CD4-positive, alpha-beta T cell treated with Interleukin-10 for 1 hour (primary cell): ENCODE measurements at places on chromosomes 13 and 19.

DNA sequence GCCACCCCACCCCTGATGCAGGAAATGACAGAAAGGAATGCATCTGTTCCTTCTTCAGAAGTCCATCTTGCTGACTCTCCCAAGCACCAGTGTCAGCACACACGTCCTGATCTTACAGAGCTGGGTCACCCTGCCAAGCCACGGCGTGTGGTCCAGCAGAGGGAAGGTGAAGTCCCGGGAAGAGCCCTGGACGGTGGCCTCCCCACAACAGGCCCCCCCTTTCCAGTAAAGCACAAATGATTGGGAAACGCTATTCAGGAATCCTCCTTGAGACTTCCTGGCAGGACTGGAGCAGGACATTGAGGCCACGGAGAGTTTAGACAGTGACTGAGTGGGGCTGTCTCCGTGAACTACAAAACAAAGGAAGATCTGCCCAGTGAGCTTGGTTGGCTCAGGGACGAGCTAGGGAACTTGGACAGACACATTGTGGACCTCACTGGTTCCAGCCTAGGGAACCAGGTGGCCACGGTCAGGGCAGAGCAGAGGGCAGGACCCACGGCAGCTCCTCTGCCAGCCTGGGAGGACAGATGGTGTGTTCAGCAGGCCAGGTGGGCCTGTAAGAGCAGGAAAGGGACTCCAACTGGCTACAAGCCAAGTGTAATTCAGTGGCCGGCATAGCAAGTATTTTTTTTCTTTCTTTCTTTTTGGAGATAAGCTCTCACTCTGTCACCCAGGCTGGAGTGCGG, 41.7 kb downstream of the ELL start:
- no peak for DNase-seq

GRCh38 chr13:101053301-101054093, 362.8 kb downstream of the NALCN start:
- DNase-seq = no peak

DNA sequence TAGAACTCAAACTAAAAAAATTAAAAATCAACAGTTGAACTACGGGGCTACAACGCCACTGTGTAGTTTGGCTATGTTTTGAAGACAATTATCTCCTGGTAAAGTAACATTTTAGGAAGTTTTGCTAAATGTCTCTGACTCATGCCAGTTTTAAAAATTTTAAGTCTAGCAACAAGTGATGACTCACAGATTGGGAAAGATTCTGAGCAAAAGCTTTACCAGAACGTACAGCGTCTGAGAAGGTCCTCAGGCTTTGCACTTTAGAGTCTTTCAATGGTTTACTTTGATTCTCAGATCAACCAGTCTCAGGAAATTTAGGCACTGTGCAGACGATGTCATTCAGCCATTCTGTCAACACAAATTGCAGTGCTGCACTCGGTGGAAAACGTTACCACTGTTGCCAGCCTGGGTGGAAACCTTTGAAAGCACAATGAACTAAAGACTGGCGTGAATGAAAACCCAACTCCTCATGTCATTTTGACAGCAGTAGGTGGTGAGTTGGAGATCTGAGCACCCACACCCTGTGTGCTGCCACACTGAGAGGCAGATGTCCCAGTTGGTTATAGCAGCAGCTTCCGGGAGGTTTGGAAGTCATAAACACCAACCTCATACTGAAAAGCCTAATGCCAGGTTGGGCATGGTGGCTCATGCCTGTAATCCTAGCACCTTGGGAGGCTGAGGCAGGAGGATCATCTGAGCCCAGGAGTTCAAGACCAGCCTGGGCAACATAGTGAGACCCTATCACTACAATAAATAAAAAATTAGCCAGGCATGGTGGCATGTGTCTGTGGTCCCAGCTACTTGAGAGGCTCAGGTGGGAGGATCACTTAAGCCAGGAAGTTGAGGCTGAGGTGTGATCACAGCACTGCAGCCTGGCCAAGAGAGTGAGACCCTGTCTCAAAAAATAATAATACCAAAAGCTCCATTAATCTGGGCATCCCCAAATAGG, 6.3 kb upstream of the WTIP start:
- no peak for DNase-seq

- no peak for DNase-seq
Measured at GRCh38 chr13:99375738-99376080, 68.5 kb upstream of the GPR183 start.

GRCh38 chr19:49677231-49677900, at the start of gene PRMT1:
Gene PRMT1 (plus strand): TSS chr19:49677271. CDS start chr19:49677281, 10 bp downstream.
- DNase-seq = peak; percentile 56

GRCh38 chr19:30224689-30225606, 147.2 kb upstream of the ZNF536 start:
- no peak for DNase-seq

GRCh38 chr19:50415661-50416033, 3.1 kb upstream of the SPIB start:
- DNase-seq = peak; percentile 32

- DNase-seq = no peak
Measured at GRCh38 chr13:52842441-52842840, 6.0 kb downstream of the PCDH8 start.

GRCh38 chr13:40342901-40343300, 323.5 kb downstream of the FOXO1 start:
- DNase-seq = no peak

- DNase-seq = no peak
Measured at GRCh38 chr13:104408733-104409132, 1342.5 kb upstream of the SLC10A2 start.

GRCh38 chr19:1258707-1259205, 10.4 kb downstream of the MIDN start:
- DNase-seq = no peak

DNA sequence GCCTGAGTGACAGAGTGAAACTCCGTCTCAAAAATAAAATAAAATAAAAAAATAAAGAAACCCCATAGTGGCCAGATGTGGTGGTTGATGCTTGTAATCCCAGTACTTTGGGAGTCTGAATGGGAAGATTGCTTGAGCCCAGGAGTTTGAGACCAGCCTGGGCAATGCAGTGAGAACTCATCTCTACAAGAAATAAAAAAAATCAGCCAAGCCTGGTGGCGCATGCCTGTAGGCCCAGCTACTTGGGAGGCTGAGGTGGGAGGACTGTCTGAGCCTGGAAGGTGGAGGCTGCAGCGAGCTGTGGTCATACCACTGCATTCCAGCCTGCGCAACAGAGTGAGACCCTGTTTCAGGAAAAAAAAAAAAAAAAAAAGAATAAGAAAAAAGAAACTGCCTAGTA, 53.8 kb downstream of the ZNF627 start:
- no peak for DNase-seq

- DNase-seq = no peak
Measured at GRCh38 chr19:21921691-21922180, 85.8 kb upstream of the ZNF43 start.

GRCh38 chr19:17719730-17720400, 585 bp downstream of the MAP1S start:
- DNase-seq = no peak

- DNase-seq = no peak
Measured at GRCh38 chr13:98675066-98675465, 77.4 kb downstream of the SLC15A1 start.

DNA sequence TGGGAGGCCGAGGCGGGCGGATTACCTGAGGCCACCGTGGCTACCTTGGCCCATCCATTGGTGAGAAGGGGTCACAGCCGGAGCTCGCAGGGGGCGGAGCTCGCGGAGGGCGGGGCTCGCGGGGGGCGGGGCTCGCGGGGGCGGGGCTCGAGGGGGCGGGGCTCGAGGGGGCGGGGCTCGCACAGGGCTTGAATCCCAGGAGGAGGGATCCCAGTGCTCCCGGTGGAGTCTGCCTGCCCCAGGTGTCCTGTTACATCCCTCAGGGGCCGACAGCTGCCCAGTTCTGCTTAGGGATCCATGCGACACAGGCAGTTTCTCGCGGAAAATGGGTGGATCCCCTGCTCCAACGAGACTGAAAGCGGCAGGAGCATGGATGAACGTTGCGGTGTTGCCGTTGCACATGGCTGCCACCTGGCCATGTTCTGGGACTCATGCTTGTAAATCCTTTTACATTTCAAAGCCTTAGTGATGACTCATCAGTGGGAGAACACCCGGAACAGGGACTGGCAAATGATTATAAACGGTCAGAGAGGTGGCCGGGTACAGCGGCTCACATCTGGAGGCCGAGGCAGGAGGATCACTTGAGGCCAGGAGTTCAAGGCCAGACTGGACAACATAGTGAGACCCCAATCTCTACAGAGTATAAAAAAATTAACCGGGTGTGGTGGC, 25.1 kb downstream of the TMPRSS9 start:
- no peak for DNase-seq

GRCh38 chr13:39646122-39646521, 9.3 kb upstream of the COG6 start:
- DNase-seq = no peak

DNA sequence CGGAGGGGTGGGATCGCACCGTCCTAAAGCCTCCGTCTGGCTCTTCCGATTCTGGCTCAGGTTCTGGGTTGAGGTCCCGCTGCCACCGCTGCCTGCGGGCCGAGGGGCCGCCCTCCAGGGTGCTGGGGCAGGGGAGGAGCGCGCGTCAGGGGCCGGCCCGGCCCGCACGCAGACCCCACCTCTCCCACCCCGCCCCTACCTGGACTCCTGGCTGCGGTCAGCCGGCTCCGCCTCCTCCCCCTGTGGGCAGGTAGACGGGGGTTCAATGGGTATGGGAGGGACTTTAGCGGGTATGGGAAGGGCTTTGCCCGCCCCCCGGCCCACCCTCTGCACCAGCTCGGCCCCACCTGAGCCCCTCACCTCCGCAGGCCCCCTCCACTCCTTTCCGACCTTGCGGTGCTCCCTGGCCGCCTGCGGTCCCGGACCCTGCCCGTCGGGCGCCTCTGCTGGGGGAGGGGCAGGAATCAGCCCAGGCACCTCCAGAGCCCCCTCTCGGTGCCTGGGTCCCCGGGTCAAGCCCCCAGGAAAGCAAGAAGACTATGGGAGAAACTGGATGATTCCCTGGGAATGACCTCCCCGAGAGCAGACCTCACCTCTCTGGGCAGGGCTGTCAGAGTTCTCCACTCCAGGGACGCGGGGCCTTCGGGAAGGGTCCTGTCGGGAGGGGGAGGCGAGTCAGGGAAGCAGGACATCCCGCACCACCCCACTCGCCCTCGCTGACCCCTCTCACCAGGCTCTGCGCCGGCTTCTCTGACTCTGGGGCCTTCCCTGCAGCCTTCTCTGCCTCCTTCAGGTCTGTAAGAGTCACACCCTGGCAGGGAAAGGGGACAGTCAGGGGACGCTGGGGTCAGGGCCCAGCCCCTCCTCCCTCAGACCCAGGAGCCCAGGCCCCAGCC, 17.0 kb downstream of the EPS8L1 start:
- no peak for DNase-seq

- DNase-seq = no peak
Measured at GRCh38 chr19:6276447-6276846, 3.3 kb downstream of the MLLT1 start.

- DNase-seq = no peak
Measured at GRCh38 chr19:32373585-32374295, 28.3 kb downstream of the ZNF507 start.

DNA sequence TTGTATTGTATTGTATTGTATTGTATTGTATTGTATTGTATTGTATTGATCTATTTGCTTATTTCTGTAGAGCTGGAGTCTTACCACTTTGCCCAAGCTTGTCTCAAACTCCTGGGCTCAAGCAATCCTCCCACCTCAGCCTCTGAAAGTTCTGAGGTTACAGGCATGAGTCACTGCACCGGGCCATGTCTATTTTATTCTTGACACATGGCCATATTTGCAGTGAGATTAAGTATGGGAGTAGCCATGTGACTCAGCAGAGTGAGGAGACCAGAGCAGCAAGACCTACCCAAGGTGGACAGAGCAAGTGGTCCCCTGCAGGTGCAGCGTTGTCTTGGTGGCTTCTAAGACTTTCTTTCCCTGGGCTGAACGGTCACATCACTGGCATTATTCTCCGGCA, 49.1 kb upstream of the UBAC2 start:
- DNase-seq = no peak

DNA sequence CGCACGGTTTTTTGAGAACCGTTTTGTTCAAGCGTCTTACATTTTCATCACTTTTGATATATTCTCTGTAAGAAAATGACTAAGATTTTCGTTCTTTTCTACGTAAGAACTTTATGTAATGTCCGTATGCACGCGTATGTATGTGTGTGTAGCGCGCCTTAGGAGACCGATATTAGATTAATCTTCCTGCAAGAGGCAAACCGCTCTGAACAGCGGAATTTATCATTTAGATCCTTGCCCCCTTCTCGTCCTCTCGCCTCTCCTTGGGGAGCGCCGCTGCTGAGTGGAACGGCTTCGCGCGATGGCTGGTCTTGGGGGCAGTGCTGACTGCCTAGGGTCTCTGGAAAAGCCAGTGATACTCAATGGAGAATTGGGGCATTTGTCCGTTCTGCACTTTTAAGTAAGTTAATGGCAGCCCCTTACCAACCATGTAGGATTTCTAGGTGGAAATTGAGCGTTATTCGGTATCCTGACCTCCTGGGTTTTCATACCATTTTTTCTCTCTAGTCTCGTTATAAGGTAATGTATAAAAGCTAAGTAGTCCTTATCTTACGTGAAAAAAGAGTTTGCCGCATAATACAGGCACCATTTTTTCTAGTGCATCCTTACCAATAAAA, 4.7 kb downstream of the MAB21L1 start:
- DNase-seq = no peak

DNA sequence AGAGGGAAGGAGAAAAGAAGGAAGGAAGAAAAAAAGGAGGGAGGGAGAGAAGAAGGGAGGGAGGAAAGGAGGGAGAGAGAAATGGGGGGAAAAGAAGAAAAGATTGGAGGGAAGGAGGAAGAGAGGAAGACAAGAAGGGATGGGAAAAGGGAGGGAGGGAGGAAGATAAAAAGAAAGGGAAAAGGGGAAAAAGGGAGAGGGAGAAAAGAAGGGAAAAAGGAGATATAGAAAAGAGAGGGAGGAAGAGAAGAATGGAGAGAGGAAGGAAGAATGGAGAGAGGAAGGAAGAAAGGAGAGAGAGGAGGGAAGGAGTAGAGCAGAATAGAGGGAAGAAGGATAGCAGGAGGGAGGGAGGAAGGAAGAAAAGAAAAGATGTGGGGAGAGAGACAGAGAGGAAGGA, 334.6 kb downstream of the TSHZ3 start:
- no peak for DNase-seq

- DNase-seq = no peak
Measured at GRCh38 chr13:30510091-30510490, 44.4 kb upstream of the HMGB1 start.

DNA sequence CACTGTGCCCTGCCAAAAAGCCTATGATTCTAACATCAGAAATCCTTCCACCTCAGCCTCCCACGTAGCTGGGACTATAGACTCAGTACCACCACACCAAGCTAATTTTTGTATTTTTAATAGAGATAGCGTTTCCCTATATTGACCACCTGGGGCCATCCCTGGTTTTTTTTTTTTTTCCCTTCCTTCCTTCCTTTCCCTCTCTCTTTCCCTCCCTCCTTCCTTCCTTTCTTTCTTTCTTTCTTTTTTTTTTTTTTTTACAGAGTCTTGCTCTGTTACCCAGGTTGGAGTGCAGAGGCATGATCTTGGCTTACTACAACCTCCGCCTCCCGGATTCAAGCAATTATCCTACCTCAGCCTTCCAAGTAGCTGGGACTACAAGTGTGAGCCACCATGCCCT, 1.1 kb upstream of the SAE1 start:
- DNase-seq = no peak
